GM03348 (cell line): ENCODE measurements at places on chromosomes 3 and 15.
A peak's percentile ranks its signal among the peaks of the same experiment; 100 is the strongest.

GRCh38 chr15:74540761-74541493 is at the start of gene ARID3B:
TSS of gene ARID3B (plus strand) at chr15:74541220. CDS start at chr15:74543937, 2,717 bp downstream.
- peak; percentile 98 for DNase-seq

- peak; percentile 53 for DNase-seq
These were observed 1.7 kb upstream of the GPR62 start for GRCh38 chr3:51953445-51953844.

- DNase-seq, result no peak
These were observed 27.6 kb upstream of the SRP14 start for GRCh38 chr15:40066589-40066988.

GRCh38 chr15:48624700-48625099 is 20.8 kb downstream of the FBN1 start:
- DNase-seq, result no peak

GRCh38 chr15:94509259-94509658 is 277.9 kb downstream of the MCTP2 start:
- no peak for DNase-seq

GRCh38 chr3:156350781-156351180 is 204.1 kb downstream of the SSR3 start:
- DNase-seq, result no peak

GRCh38 chr3:191262650-191263049 is 63.6 kb downstream of the OSTN start:
- no peak for DNase-seq

GRCh38 chr15:80591938-80592825 is 102.9 kb upstream of the ABHD17C start:
- no peak for DNase-seq

DNA sequence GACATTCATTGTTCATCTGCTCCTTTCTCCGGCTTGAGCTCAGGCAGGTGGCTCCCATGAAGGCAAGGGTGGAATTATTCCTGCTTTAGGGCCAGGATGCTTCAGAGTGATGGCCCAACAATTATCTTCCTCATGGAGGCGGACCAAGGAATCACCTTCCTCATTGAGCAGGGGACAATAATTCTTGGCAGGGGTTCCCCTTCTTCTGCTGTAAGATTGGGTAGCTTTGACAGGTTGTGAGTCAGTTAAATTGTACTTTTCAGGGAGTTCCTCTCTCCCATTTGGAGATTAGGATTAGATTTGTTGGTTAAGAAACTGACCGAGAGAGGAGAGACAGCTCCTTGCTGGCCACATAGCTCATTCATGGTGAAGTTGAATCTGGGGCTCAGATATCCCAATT is 31.4 kb upstream of the CD47 start:
- DNase-seq, result no peak

- DNase-seq, result no peak
These were observed 4.2 kb upstream of the RPL29 start for GRCh38 chr3:51999846-52000245.

DNA sequence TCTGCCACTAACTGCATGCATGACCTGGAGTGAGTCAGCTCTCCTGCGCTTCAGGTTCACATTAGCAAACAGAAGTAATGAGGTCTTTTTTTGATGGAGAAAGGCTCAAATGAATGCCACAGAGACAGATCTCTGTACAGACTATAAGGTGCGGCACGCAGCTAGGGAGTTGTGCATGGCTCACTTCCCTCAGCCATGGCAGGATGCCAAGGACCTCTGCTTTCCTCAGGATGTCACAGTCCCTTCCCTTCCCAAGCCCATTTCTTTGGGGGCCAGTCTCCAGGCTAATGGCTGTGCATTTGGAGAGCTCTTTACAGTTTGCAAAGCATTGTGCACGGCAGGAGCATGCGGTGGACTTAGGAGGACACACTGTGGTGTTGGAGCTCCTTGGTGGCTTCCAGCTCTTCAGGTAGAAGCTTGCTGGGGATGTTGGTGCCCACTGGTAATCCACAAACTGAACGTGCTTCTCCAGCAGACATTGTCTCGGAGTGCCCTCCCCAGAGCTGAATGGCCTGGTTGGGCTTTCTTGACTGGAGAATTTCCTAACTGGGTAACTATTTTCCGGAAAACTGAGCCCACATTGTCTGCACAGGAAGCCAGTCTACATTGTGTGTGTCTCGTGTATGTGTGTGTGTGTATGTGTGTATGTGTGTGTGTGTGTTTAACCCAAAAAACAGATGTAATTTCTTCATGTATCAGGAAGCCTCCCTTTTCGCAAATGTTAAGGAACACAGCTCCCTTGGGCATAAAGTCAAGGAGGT is 172.5 kb upstream of the TLE3 start:
- DNase-seq, result no peak

GRCh38 chr15:27582726-27583410 is 516.2 kb downstream of the OCA2 start:
- DNase-seq, result peak; percentile 22

DNA sequence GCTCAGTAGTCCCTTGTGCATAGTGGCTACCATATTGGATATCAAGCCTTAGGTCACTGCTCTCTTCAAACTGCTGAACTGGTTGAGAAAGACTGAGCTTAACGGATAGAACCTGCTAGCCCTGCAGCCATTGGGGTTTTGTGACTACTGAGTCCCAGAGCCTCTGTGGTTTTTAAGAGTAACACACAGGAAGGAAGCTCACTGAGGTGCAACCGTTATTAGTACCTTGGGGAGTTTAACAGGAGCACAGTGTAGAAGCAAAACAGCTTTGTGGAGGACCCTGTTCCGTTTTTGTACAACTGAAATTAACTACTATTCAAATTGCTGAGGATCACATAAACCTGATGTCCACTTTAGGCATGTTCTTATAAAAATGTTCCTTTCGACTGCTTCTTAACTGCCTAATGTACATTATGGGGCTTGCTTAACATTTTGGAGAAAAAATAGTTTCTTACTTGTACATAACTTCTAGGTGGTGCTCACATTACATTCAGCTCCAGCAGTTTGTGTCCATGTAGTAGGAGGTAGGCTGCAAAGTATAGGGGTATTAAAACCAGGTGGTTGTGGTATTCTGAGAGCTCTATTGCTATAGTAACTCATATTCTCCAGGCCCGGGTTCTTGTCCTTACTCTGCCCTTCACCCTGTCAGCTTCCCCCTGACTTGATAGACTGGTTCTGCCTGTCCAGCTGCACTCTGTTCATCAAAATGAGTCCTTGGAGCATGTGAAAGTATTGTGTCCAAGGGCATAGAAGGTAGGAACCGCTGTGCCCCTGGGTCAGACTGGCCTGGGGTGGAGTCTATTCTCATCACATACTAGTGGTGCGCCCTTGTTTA is 17.3 kb downstream of the PXK start:
- DNase-seq, result no peak

DNA sequence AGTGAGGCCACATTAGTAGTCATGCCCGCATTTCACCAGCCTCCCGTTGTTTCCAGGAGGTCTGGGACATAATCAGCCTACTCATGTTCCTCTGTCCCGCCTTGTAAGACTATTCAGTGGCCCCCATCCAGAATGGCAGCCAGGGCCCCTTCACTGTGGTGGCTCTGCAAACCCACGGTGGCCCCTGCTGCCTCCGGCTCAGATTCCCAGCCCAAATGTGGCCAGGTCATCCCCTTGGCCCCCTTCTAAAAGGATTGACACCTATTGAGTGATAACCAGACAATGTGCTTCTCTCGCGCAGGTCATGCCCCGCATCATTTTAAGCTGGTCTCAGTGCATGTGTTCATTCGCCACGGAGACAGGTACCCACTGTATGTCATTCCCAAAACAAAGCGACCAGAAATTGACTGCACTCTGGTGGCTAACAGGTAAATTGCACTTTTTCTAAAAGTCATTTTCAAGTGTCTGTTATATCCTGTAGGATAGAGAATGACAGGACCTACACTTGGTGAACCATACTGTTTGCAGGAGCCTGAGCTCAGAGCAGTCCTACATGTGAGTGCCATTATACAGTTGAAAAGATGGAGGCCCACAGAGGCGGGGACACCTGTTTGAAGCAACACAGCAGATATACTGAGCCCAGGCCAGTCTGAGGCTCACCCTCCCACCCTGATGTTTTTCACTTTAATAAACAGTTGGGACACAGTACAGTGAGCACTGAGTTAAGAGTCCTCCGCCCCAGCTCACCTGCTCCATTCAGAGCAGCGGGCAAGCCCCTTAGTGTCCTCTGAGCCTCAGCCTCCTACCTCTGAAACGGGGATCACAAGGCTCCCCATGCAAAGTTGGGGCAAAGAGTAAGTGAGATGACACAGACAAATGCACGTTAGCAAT is 47.7 kb downstream of the PXYLP1 start:
- DNase-seq, result peak; percentile 25

DNA sequence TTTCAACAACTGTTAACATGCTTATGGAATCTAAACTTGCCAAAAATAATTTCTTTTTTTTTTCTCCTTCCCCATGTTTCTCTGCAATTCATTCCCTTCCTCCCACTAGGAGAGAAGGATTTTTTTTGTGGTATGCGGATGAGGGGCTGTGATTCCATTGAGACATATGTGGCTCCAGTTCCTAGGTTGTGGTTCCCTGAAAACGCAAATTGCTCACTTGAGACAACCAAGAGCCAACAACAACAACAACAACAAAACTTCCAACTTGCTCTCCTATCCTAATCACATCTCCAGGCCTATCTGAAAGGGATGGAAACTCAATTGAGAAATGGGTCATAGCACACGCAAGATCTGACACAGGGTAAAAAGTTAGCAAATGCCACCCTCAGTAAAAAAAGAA is 406.5 kb upstream of the TGFBR2 start:
- no peak for DNase-seq

DNA sequence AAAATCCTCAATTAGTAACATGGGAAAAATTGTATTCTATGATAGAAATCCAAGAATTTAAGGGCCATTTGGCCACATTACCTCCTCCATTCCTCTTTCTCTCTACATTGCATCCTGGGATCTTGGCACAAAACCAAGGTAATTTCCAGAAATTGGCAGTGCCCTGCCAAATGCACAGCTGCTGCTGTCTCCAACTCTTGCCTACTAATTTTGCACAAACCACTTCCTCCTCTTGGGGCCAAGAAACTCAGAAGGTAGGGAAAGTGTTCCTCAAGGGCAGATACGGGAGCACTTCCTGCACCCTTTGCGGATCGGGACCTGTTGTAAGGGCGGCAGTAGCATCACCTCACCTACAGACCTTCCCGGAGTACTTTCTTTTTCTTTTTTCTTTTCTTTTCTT is 57.8 kb downstream of the MAP3K13 start:
- no peak for DNase-seq

GRCh38 chr3:133254151-133254550 is 145.7 kb upstream of the BFSP2 start:
- DNase-seq, result no peak

- DNase-seq, result no peak
These were observed 7.7 kb upstream of the GRAMD2A start for GRCh38 chr15:72205273-72205672.

DNA sequence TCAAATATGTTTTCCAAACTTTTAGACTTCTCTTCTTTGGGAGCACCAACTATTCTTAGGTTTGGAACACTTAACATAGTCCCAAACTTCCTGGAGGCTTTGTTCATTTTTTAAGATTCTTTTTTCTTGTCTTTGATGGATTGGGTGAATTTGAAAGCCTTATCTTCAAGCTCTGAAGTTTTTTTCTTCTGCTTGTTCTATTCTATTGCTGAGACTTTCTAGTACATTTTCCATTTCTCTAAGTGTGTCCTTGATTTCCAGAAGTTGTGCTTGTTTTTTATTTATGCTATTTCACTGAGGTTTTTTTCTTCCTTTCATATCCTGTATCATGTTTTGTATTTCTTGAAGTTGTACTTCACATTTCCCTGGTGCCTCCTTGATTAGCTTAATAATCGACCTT is 97.5 kb downstream of the PLSCR2 start:
- no peak for DNase-seq

- no peak for DNase-seq
These were observed 300.9 kb downstream of the MCTP2 start for GRCh38 chr15:94532226-94532625.

DNA sequence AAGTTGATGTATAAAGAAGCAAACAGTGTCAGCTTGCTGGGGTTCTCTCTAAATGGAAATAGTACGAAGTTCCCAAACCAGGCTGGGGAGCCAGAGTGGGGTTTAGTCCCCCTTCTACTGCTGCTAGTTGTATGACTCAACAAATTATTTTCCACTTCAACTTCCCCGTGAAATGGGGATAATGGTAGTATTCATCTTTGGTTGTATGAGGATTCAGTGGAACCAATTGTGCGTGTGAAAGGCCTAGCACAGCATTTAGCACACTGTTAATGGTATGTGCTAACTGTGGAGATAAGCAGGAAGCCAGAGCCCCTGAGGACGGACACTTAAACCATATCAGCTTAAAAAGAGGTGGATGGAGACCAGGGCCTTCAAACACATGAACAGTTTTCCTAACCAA is 4.2 kb downstream of the SORD start:
- no peak for DNase-seq

GRCh38 chr3:160874736-160875135 is 118.7 kb downstream of the PPM1L start:
- DNase-seq, result no peak

DNA sequence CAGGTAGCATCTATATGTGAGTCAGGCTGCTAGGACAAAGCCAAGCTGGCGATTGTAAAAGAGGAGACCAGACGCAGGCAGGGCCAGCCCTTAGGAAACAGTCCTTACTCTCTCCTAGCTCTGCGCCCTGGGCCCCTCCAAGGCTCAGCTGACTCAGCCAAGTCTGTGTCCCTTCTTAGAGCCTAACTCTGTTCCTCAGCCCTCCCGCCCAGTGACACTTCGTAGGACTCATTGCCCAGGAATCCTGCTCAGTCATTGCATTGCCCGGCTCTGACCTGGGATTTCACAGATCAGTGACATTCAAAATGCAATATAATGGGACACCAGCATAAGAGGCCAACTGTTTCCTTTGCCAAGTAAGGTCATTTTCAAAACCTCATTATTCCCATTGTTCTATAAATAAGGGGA is 244.2 kb downstream of the TLE3 start:
- DNase-seq, result peak; percentile 78

DNA sequence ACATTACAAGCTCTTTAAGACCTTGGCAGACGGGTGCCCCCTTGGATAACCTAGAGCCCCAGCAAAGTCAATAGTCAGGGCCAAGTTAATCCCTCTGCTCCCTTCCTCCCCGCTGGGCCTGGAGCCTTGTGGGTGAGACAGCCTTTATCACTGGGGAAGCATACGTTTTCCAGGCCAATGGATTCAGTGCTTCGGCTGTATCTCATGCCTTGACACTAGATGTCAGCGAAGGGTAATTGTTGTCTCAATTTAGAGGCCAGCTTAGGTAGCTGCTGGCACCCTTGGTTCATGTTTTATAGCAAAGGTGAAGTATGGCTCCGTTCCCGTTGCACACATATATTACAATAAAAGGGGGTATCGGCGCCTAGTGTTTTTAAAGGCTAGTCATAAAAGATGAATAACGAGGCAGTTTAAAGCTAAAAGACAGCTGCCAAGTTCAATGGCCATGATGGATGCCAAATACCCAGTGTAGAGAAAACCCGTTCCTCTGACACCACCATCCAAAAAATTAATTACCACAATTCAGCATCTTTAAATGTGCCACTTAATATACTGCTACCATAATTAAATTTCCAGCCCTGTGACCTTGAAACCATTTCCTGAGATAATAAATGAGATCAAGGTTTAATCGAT is 52.3 kb upstream of the BNIP2 start:
- DNase-seq, result peak; percentile 30

GRCh38 chr3:195394024-195394423 is 48.8 kb downstream of the ACAP2 start:
- DNase-seq, result no peak
